Activated T-helper 1 cell treated with anti-CD3 and anti-CD28 coated beads, Interleukin-12 subunit alpha, Interleukin-12 subunit beta, Interleukin-2, Interleukin-4 antibody, amounts not matched to agents 30 ng/mL and 10 ng/mL and 1 ng/mL, durations not matched to agents 14 hours and 24 hours and 36 hours (primary cell): ENCODE measurements at places on chromosomes 5 and 9. TPM values are rescaled to one million over a fixed set of nuclear protein-coding genes. Genes with fewer than 3 reads are reported as not detected.

DNA sequence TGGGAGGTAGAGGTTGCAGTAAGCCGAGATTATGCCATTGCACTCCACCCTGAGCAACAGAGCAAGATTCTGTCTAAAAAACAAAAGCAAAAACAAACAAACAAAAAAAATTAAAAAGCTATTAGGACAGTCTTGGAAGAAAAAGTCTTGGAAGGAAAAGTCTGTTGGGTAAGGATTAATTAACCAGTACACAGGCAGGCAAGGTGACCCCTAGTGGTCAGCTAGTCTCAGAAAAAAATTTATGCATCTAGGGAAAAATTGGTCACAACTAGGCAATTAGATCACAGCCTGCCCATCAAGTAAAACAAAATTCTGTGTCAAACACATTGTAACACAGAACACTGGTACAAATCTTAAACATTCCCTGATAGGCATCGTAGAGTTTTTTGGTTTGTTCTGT lies 6.7 kb upstream of the ANKRD18B start:
- H3K4me1 ChIP-seq: no peaks in the 10 kb centered on the region
- H3K4me3 ChIP-seq: no peak overlapping the region
- no peak for DNase-seq
- no peaks in the 10 kb centered on the region for H3K36me3 ChIP-seq
- no peak overlapping the region for H3K27ac ChIP-seq
- H3K27me3 ChIP-seq: peaks cover 36% of the 10 kb centered on the region

DNA sequence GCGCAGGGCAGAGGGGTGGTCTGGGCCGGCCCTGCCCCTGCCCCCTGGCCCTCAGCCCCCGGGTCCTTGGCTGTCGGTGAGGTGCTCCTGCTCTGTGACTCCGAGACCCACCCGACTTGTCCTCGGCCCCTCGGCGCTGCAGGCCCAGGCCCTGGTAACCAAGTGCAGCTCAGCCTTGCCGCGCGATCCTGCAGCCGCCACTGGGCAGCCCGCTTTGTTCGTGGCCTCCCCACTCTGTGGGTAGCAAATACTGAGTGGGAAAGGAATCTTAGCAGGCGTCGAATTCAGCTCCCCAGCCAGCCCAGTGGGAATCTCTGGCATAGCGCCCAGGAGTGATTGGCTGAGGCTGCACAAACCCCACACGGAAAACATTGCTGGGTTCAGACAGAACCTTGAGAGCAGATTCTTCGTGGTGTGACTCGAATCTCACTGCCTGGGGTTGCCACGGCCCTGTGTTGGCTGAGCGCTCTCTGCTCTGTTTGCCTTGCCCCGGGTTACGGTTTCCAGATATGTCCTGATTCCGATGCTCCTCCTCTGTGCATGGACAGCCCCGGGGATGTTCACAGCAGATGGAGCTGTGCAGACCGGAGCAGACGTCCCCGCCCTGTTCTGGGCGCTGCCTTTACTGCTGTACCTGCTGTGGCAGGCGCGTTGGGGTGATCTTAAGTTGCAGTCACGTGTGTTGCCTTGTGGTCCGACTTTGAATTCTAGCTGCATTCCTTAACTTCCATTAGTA lies 13.4 kb upstream of the EXOC3 start:
- no peak for DNase-seq
- no peak overlapping the region for H3K4me3 ChIP-seq
- H3K4me1 ChIP-seq: peaks cover 12% of the 10 kb centered on the region

- H3K36me3 ChIP-seq: no peaks in the 10 kb centered on the region
- no peaks in the 10 kb centered on the region for H3K4me1 ChIP-seq
- no peak overlapping the region for H3K27ac ChIP-seq
These were observed 139.3 kb downstream of the RAB3C start for GRCh38 chr5:58722160-58722559.

DNA sequence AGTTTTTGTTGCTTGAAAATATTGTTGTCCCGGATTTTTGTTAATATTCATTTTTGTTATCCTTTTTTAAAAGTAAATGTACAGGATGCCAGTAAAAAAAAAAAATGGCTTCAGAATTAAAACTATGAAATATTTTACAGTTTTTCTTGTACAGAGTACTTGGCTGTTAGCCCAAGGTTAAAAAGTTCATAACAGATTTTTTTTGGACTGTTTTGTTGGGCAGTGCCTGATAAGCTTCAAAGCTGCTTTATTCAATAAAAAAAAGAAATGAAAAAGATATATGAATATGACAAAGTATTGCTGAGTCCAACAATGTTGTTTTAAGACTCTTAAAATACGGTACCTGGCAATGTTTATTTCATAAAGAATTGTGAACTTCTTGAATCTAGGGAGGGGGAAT lies 82.9 kb downstream of the PIK3R1 start:
- H3K27me3 ChIP-seq: no peaks in the 10 kb centered on the region
- no peak overlapping the region for H3K4me3 ChIP-seq
- H3K4me1 ChIP-seq: peaks cover 22% of the 10 kb centered on the region
- no peak for DNase-seq

GRCh38 chr9:29211580-29212396 lies 1638.5 kb upstream of the C9orf72 start:
- H3K27ac ChIP-seq: no peak overlapping the region
- H3K4me3 ChIP-seq: no peak overlapping the region
- DNase-seq: no peak
- peaks cover 52% of the 10 kb centered on the region for H3K27me3 ChIP-seq
- H3K36me3 ChIP-seq: no peaks in the 10 kb centered on the region
- no peaks in the 10 kb centered on the region for H3K4me1 ChIP-seq

GRCh38 chr9:38127271-38127839 lies 58.3 kb upstream of the SHB start:
- no peaks in the 10 kb centered on the region for H3K4me1 ChIP-seq
- no peak overlapping the region for H3K27ac ChIP-seq
- H3K4me3 ChIP-seq: no peak overlapping the region
- H3K27me3 ChIP-seq: peaks cover 6% of the 10 kb centered on the region

GRCh38 chr5:141512911-141513626 lies 24.2 kb downstream of the PCDHGC5 start:
- H3K36me3 ChIP-seq: peaks cover 25% of the 10 kb centered on the region
- DNase-seq: no peak
- H3K27me3 ChIP-seq: no peaks in the 10 kb centered on the region
- H3K4me1 ChIP-seq: peaks cover 37% of the 10 kb centered on the region
- H3K4me3 ChIP-seq: peak overlapping the region; percentile 87
- H3K27ac ChIP-seq: peak overlapping the region; percentile 95

DNA sequence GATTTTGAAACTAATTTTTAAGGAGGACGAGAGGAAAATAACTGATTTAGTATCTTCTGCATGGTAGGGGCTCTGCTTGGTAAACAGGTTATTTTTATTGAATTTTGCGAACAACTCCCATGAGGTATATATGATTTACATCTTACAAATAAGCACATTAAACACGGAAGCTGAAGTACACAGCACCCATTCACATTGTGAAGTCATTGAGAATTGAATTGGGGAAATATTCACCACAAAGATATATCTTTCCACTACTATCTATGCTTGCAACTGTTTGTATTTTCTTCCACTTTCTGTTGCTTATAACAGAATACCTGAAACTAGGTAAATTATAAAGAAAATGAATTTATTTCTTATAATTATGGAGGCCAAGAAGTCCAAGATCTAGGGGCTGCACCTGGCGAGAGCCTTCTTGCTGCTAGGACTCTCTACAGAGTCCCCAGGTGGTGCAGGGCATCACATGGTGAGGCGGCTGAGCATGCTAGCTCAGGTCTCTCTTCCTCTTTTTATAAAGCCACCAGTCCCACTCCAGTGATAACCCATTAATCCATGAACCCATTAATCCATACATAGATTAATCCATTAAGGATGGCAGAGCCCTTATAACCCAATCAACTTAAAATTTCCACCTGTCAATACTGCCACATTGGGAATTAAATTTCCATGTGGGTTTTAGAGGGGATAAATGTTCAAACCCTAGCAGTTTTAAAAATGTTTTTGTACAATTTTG lies 79.0 kb upstream of the ZNF608 start:
- no peak overlapping the region for H3K4me3 ChIP-seq
- no peaks in the 10 kb centered on the region for H3K36me3 ChIP-seq
- DNase-seq: no peak
- H3K27ac ChIP-seq: no peak overlapping the region

DNA sequence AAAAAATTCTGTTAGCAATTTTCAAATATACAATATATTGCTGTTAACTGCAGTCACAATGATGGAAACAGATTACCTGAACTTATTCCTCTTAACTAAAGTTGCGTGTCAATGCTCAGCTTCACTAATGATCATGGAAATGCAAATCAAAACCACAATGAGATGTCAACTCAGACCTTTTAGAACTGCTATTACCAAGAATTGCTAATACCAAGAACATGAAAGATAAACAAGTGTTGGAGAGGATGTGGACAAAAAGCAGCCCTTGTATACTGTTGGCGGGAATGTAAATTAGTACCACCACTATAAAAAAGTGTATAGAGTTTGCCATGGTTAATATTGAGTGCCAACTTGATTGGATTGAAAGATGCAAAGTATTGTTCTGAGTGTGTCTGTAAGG lies 1409.7 kb upstream of the CDH18 start:
- H3K4me1 ChIP-seq: no peaks in the 10 kb centered on the region
- no peak for DNase-seq
- no peak overlapping the region for H3K4me3 ChIP-seq
- no peaks in the 10 kb centered on the region for H3K27me3 ChIP-seq

GRCh38 chr5:72152545-72152944 lies 45.3 kb downstream of the MAP1B start:
- H3K4me1 ChIP-seq: no peaks in the 10 kb centered on the region
- peaks cover 18% of the 10 kb centered on the region for H3K27me3 ChIP-seq
- no peak for DNase-seq
- no peaks in the 10 kb centered on the region for H3K36me3 ChIP-seq
- no peak overlapping the region for H3K4me3 ChIP-seq

DNA sequence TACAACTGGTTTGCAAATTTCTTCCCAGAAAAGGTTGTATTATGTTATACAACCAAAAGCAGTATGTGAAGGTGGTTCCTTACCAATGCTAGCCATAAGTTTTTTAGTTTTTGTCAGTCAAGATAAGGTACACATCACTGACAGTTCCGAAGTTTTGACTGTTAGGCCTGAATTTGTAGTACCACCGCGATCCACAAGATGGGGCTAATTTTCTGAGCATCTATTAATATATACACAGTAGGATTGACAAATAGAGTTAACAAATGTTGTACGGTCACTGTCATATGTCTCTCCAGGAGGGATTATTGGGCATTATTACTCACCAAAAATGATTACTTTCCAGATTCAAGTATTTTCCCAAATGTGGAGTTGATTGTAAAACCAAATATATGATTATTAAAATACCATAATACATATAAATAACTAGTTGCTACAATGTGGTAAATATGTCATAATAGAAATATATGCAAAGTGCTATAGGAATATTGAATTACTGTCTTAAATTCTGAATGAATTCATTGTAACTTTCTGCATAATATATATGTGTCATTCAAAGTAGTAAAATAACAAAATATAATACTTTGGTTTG lies 28.4 kb upstream of the LRRC19 start:
- peak; percentile 9 for DNase-seq
- H3K27me3 ChIP-seq: no peaks in the 10 kb centered on the region
- no peak overlapping the region for H3K4me3 ChIP-seq
- H3K4me1 ChIP-seq: no peaks in the 10 kb centered on the region

- no peak for DNase-seq
- H3K36me3 ChIP-seq: peaks cover 17% of the 10 kb centered on the region
- no peak overlapping the region for H3K4me3 ChIP-seq
- peaks cover 49% of the 10 kb centered on the region for H3K4me1 ChIP-seq
These were observed 23.0 kb downstream of the NREP start for GRCh38 chr5:111734013-111734412.

- no peaks in the 10 kb centered on the region for H3K4me1 ChIP-seq
- no peaks in the 10 kb centered on the region for H3K36me3 ChIP-seq
- no peak overlapping the region for H3K27ac ChIP-seq
- H3K4me3 ChIP-seq: no peak overlapping the region
These were observed 157.8 kb downstream of the NTRK2 start for GRCh38 chr9:84827216-84827765.

GRCh38 chr9:105958587-105958986 lies 264.2 kb downstream of the TMEM38B start:
- H3K36me3 ChIP-seq: no peaks in the 10 kb centered on the region
- no peaks in the 10 kb centered on the region for H3K4me1 ChIP-seq
- DNase-seq: no peak
- H3K4me3 ChIP-seq: no peak overlapping the region
- H3K27me3 ChIP-seq: no peaks in the 10 kb centered on the region

- no peaks in the 10 kb centered on the region for H3K36me3 ChIP-seq
- no peak overlapping the region for H3K4me3 ChIP-seq
- DNase-seq: no peak
- H3K4me1 ChIP-seq: no peaks in the 10 kb centered on the region
These were observed 439.3 kb upstream of the ADAMTS16 start for GRCh38 chr5:4700871-4701270.

DNA sequence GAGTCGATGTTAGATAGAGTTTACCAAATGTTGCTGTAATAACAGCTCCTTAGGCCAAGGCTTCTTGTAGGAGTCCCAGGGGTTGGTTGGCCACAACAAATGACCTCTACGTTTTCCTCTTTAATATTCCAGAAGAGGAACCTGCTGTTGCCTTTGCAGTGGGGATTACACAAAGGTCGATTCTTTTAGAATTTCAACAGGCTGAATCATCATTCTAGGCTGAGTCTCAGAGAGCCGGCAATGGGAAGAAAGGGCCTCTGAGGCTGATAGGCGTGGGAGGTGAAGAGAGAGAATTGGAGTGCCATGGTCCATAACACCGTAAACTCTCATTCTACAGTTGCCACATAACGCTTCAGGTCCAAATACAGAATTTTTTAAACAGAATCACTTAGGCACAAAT lies 405.9 kb upstream of the DAP start:
- no peaks in the 10 kb centered on the region for H3K36me3 ChIP-seq
- no peak overlapping the region for H3K27ac ChIP-seq
- no peaks in the 10 kb centered on the region for H3K4me1 ChIP-seq
- H3K4me3 ChIP-seq: no peak overlapping the region
- no peaks in the 10 kb centered on the region for H3K27me3 ChIP-seq

DNA sequence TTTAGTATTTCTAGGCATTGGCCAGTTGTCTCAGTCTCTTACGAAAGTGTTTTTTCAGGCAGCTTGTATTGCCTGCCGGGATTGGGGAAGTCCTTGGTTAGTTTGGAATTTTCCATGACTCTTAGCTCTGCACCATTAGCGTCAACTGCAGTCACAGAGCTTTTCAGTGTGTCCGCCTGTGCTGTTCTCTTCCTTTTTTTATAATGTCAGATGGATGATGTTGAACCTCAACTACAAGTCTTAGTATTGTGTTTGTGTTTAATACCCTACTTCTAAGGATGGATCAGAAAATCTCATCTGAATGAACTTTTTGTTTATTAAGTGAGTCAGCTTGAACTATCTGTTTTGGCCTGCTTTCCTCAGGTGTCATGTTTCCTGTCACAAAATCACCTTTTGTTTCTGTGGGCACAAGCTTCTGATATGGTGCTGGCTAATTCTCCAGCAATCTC lies 33.1 kb downstream of the ATP6V0E1 start:
- peak overlapping the region; percentile 49 for H3K27ac ChIP-seq
- no peak overlapping the region for H3K4me3 ChIP-seq
- DNase-seq: no peak
- H3K27me3 ChIP-seq: no peaks in the 10 kb centered on the region

Gene PRRC1
- 52.9 and 59.7 TPM in 2 replicates for total RNA-seq

Gene CTXN3
- total RNA-seq: not detected in 2 replicates

Gene PCDHGA8
- 0.03 TPM in 1 of 2 replicates, not detected in the other for total RNA-seq

Gene CCL21
- total RNA-seq: not detected in 2 replicates

Gene SYK
- total RNA-seq: 0.07 and 0.18 TPM in 2 replicates

Gene TAF11L5
- total RNA-seq: not detected in 2 replicates

Gene MARCOL
- total RNA-seq: not detected in 2 replicates

Gene ELAVL2
- total RNA-seq: not detected in 2 replicates

Gene F12
- 1.3 and 2.2 TPM in 2 replicates for total RNA-seq

Gene KCNV2
- total RNA-seq: not detected in 2 replicates

Gene PCDHB10
- not detected in 2 replicates for total RNA-seq

Gene RNF183
- total RNA-seq: not detected in 2 replicates

Gene CWC27
- 29.1 and 33.5 TPM in 2 replicates for total RNA-seq

Gene RAI14
- 1.2 and 1.5 TPM in 2 replicates for total RNA-seq

Gene TMEM174
- total RNA-seq: not detected in 2 replicates
